ENCODE measurements at places on chromosomes 16 and 17. TPM values are rescaled to one million over a fixed set of nuclear protein-coding genes. Genes with fewer than 3 reads are reported as not detected.

Gene HAGHL
- 6.5 TPM for total RNA-seq

Gene EFCAB5
- 0.45 TPM for total RNA-seq

Gene ABCC11
- not detected for total RNA-seq

Gene PIRT
- total RNA-seq = not detected

DNA sequence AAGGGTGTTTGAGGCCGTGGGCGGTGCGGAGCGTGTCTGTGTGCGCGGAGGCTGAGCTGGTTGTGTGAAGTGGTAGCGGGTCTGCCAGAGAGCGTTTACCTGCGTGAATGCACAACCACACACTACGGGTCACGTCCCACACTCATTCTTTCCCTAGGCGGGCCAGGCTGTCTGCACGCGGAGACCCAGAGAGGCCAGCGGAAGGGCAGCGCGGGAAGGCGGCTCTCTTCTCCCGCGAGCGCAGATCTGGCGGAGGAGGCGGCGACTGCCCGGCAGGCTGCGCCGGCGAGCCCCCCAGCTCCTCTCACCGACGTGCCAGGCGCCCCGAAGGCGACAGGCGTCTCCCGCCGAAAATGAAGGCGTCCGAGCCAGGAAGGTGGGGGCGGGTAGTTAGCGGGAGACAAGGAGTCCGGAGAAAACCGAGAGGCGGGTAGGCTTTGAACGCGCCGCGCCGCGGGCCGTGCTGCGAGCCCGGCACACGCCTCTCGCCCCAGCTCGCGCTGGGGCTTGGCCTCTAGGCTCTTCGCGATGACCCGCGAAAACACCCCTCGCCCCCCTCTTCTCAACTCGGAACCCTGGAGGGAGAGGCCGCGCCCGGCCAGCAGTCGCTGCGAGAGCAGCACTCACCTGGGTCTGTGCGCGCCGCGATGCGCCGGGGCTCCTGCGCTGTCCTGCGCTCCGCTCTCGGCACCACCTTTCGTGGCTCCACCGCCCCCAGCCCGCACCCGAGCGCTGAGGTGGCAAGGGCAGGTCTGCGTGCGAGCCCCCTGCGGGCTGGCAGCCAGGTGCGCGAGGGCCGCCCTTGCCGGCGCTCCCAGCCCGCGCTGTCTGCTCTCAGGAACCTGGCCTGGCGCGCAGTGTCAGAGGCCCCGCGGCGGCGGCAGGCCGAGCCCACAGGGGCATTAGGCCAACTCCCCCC, 2.0 kb upstream of the FOXF1 start:
- DNase-seq = no peak

DNA sequence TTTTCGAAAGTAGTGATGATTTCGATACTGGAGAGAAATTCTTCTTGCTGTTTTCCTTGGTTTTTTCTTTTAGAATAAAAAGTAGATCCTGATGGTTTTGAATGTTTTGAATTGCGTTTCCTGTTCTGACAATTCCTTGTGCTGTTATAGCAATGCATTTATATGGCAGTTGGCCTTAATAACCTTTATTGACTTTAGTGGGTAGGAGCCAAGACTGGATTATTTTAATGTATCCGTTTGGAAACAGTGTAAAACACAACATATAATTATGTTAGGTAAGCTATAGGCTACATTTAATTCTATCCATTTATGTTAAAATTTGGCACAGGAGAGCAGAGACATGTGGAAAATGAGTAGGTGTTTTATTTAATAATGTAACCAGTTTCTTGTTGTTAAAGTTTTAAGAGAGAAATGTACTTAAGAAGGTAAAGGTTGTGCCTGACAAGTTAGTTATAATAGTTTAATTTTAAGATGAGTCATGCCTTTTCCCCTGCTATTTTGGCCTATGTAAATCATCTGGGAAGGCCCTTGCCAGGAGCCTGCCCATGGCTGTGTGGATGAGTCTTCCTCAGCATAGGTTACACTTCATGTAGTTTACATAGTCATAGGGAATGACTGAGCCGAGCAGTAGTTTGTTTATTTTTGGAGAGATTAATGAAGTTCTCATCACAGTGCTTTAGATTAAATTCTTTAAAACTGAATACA, 189.9 kb downstream of the FTO start:
- no peak for DNase-seq

Gene HSPB9
- not detected for total RNA-seq

GRCh38 chr16:85185303-85186100, 73.2 kb upstream of the CIBAR2 start:
- no peak for DNase-seq

DNA sequence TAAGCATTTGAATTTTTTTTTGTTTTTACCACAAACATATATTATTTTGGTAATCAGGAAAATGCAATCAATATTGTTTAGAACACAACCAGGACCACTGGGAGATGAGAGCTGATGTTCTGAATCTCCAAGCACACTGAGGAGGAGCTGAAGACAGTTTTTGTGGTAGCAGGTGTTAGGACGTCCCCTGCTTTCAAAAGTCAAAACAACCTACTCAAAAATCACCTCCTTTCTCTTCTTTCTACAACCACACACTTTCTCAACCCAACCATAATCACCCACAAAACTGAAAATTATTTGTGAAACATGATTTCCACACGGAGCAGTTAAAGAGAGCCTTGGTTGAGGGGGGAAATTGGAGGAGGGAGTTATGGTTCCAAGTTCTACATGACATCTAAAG, 26.7 kb upstream of the CFAP20 start:
- no peak for DNase-seq

DNA sequence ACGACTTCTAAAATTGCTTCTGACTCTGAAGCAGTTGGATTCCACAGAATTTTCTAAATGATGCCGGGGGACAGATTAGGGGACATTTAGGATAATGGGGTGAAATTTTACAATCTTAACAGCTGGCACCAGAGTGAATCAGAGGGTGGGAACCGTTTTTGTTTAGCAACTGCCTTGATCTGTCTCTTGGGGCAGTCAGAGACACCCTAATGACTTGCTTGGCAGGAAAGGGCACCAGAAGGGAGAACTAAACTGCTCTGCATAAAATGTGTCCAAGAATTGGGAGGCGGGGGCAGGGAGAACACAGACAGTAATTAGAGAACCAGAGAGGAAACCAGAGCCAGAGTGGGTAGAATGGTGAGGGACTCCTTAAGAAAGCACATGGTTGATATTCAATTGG, 6.1 kb upstream of the ABCC12 start:
- peak; percentile 8 for DNase-seq

- DNase-seq = no peak
Observed at GRCh38 chr17:48262982-48263730, 155.6 kb downstream of the SNX11 start.

DNA sequence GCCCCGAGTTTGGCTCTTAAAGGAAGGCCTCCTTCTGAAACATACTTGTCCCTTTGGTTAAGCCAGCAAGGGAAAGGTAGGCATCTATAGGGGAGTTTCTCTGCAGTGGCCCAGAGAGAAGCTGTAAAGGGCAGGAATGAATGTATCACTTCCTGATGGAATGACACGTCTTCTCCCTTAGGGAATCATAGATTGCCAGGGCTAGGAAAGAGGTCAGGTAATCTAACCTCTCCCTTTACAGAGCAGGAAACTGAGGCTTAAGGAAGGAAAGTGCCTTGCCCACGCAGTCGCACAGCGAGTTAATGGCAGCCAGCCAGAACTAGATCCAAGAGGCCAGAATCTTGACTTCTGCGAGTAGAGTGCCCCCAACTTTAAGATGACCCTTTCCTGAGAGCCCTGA, 66.1 kb downstream of the NEUROD2 start:
- DNase-seq = no peak

DNA sequence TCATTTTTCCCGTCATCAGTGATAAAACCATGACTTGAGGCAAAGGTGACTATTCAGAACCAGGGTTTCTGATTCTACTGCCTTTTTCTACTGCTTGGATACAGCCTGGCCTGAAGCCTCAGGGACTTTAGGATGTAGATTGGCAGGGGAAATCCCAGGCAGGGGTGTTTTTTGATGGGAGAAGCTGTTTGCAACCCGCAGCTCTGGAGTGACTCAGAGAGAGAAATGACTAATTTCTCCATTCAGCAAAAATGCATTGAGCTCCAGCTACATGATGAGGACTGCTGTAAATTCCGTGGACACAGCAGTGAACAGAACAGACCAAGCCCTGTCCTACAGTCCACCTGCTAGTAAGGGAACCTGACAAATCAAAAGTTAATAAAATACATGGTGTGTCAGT, 560.6 kb downstream of the CDH13 start:
- DNase-seq = no peak

Gene TM4SF5
- not detected for total RNA-seq

Gene CRHR1
- 0.36 TPM for total RNA-seq

GRCh38 chr17:2354311-2354710, 17.0 kb downstream of the SGSM2 start:
- no peak for DNase-seq

GRCh38 chr17:52357854-52358253, 199.3 kb upstream of the CA10 start:
- DNase-seq = no peak

DNA sequence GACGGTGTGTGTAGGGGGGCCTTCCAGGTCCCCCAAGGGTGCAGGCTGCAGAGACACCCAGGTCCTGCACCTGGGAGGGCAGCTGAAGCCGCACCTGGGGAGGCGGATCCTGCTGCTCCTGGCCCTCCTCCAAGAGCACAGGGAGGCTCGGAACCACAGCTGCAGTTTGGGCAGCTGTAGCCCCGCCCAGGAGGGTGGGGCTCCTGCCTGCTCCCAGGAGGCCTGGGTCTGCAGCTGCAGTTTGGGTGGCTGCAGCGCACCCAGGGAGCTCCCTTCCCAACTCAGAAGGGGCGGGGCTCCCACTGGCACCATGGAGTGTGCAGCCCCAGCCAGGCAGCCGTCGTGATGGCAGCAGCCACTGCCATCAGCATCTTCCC, 69.4 kb upstream of the NKD1 start:
- DNase-seq = no peak

- DNase-seq = no peak
Observed at GRCh38 chr17:44604116-44604761, 47.0 kb downstream of the FZD2 start.

Gene C17orf50
- total RNA-seq = not detected

GRCh38 chr17:80133626-80133970, 13.3 kb downstream of the EIF4A3 start:
- no peak for DNase-seq

Gene CDRT4
- 14.7 TPM for total RNA-seq

DNA sequence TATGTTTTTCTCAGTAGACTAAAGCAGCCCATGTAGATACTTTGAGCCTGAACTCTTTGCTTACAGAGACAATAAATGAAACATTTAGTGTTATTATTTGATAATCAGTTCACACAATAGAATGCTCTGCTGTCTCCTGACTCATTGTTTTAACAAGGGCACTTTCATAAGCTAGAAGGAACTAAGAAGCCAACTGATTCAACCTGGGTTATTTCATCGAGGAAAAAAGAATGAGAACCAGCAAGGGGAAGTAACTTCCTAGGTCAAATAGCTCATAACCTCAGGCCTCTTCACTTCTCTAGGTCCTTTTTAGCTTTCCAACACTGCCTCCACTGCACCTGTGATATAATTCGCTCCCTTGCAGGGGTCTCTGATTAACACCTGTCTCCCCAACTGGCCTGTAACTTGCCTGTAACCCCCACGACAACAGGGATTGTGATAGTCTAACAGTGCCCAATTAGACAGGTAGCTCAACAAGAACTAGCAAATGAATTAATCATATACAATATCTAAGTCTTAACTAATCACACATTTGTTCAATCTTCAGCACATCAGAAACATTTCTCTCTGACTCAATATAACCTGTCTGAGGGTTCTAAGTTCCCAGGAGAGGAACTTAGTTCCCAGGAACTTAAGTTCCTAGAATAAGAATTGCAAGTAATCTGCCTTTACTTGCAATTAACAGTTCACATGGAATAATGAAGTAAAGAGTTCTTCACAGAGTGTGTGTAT, 34.8 kb downstream of the RFFL start:
- DNase-seq = no peak

Gene KRT27
- total RNA-seq = 1.2 TPM

Gene USP22
- total RNA-seq = 186 TPM

- no peak for DNase-seq
Observed at GRCh38 chr16:54462151-54462651, 175.6 kb upstream of the IRX3 start.

- DNase-seq = no peak
Observed at GRCh38 chr16:73997971-73998370, 298.6 kb upstream of the PSMD7 start.

Gene JPT2
- total RNA-seq = 26.0 TPM

GRCh38 chr16:53787423-53787822, 83.5 kb downstream of the FTO start:
- DNase-seq = no peak

Gene KRT14
- total RNA-seq = 82.1 TPM
